AG10803 (cell line): ENCODE measurements at places on chromosomes 13 and 19.
A peak's percentile ranks its signal among the peaks of the same experiment; 100 is the strongest.

- DNase-seq, result no peak
Measured at GRCh38 chr19:49470615-49470978, 3.4 kb upstream of the FLT3LG start.

DNA sequence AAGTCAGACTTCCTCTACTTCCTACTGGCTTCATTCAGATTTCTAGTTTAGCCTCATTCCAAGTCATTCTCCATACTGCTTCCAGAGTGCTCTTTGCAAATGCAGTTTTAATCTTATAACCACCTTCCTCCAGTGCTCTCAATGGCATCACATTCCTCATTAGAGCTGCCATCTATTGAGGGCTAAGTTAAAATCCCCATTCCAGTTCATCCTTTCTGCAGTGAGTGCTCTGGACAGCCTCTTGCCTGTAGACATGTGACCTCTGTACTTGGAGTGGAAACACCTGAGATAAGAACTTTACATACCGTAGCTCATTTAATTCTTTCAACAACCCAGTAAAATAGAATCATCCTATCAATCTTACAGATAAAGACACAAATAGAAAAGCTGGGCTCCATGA, 57.9 kb upstream of the MAB21L1 start:
- DNase-seq, result no peak

DNA sequence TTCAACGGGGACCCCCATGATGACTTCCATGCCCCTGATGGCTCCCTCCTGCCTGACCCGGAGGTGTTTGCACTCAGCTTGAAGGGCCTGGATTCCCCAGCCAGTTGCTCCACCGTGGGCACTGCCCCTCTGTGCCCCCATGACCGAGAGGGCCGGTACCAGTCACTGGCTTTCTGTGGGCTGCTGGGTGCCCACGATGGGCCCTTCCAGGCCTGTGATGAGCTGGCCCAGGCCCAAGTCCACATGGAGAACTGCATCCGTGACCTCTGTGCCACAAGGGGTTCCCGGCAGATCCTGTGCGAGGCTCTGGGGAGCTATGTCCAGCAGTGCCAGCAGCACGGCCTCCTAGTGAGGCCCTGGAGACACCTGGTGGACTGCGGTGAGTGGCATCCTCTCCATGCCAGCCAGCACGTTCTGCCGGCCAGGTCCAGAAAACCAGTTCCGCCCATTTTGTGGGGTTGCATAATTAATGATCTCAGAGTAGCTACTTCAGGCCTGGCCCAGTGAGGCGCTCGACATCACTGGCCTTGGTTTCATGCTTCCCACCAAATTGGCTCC, 34.9 kb upstream of the FXYD3 start:
- no peak for DNase-seq

- DNase-seq, result peak; percentile 73
Measured at GRCh38 chr19:46618670-46619231, 6.1 kb downstream of the PTGIR start.

DNA sequence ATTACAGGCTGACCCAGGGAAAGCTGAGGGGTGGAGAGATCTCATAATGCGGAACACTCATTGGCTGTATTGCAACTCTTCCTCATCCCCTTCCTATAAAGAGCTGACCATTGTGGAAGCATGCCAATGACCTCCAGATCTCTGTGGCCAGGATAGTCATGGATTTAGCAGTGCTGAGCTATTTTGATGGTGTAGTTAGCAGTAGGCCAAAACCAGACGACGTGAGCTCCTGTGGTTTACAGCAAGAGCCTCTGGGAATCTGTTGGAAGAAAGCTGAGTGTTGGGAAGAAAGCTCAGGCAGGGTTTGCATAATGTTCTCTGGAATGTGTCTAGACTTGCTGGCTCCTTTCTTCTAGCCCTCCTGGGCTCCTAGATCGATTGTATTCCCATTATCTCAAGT, 187.5 kb upstream of the GPC6 start:
- DNase-seq, result peak; percentile 54

DNA sequence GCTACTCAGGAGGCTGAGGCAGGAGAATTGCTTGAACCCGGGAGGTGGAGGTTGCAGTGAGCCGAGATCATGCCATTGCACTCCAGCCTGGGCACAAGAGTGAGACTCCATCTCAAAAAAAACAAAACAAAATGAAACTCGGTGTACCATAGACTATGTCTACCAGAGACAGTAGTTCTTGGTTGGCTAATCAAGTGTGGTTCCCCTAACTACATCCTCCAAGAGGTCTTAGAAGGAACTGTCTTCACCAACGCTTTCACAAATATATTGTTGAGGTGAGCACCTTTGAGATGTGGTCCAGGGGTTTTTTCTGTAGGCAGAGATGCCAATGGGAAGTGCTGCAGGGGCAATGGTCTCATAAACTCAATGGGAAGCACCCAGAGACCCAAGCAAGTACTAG, 48.0 kb downstream of the RFC3 start:
- DNase-seq, result no peak

DNA sequence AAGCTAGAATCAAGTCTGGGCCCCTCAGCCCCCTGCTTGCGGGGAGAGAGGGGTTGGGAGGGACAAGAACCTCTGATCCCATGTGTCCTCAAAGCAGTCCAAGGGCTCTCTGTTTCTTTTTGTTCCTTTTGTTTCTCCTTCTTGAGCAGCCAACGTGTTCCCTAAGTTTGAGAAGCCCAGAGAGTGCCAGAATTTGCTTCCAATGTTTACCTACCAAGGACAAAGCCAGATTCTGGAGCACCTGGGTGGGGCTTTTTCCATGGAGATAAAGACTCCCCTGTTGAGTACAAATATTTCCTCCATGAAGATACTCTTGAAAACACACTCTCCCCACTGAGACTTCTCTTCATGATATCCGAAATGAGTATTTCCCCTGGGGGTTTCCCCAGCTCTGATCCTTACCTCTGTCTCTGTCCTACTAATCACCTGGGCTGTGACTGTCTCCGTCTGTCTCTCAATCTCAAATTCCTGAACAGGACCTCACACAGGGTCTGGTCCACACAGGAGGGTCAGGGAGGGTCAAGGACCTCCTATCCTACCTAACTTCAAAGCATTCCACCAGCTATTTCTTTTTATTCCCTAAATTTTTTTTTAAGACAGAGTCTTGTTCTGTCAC, 27.4 kb downstream of the CD177 start:
- DNase-seq, result no peak

DNA sequence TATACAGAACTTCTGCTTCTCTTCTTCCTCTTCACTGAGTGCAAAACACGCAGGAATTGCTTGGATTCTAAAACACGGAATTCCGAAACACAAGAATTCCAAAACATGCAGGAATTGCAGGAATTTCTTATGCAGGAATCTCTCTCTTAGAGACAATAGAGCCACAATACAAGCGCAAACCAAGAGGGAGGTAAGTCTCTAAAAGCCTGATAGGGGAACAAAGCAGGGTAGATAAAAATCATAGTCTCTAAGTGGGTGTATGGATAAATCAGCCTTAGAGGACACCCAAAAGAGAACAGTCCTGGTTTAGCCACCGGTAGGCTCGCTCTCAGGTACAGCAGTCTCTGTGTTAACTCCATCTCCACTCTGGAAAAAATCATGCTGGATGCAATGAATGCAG, 112.9 kb downstream of the LHFPL6 start:
- DNase-seq, result no peak

GRCh38 chr13:66577358-66577757, 652.8 kb downstream of the PCDH9 start:
- DNase-seq, result no peak

DNA sequence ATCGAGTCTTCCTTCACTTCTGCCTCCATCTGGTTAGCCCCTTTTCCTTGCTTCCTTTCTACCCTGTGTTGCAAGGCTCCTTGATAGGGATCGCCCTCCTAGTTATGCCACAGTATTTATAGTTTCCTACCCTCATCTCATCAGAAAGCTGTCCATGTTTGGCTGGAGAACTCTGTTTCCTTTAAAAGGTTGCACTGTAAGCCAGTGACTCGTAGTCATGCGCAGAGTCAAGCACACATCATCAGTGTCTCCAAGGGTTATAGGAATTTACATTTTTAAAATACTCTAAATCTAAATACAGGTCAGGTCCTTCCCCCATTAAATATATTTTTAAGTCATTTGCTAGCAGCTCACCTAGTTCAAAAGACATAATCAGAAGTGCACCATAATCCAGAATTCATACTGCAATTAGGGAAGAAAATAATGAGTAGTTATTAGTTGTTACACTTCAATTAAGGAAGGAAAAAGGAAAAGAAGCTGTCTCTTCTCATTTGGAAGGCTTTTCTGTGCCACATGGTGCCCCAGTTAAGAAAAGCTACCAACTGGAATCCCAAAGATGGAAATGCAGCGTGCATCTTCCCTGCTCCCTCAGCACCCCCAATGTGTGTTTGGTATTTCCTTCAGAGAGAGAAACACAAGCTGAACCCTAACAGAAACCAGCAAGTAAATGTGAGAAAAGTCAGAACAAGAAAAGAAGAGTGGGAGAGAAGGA, 81.0 kb downstream of the GPR12 start:
- peak; percentile 49 for DNase-seq
